BJ (cell line): ENCODE measurements at places on chromosomes 7 and 10. TPM values are rescaled to one million over a fixed set of nuclear protein-coding genes. Genes with fewer than 3 reads are reported as not detected.

DNA sequence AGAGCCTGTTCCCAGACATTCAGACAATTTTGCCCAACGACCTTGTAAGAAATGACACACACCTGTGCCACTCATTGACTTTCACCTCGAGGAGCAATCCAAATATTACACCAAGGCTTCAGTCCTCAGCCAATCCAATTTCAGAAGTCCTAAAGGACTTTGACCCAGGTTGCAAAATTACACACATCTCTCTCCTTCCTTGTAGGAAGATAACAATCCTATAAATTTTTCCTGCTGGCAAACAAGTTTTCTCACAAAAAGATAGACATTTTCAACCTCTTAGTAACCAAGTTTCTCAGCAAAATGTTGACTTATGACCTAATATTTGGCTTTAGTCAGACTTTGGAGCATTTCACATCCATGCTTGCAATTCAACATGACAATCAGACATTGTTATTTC is 745.0 kb downstream of the GRID1 start:
- DNase-seq, result no peak

DNA sequence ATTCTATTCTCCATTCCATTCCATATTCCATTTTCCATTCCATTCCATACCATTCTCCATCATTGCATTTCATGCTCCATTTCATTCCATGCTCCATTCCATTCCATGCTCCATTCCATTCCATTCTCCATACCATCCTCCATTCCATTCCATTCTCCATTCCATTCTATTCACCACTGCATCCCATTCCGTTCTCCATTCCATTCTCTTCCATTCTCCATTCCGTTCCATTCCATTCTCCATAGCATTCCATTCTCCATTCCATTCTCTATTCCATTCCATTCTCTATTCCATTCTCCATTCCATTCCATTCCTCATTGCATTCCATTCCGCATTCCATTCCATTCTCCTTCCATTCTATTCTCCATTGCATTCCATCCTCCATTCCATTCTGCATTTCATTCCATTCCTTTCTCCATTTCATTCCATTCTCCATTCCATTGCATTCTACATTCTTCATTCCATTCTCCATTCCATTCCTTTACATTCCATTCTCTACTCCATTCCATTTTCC is 84.0 kb downstream of the NSUN6 start:
- no peak for DNase-seq

The CHPF2 gene
- 26.1 and 42.6 TPM in 2 replicates for polyA plus RNA-seq

The COBL gene
- not detected in 2 replicates for polyA plus RNA-seq

The UNCX gene
- not detected in 2 replicates for polyA plus RNA-seq

The SLC26A3 gene
- not detected in 2 replicates for polyA plus RNA-seq

DNA sequence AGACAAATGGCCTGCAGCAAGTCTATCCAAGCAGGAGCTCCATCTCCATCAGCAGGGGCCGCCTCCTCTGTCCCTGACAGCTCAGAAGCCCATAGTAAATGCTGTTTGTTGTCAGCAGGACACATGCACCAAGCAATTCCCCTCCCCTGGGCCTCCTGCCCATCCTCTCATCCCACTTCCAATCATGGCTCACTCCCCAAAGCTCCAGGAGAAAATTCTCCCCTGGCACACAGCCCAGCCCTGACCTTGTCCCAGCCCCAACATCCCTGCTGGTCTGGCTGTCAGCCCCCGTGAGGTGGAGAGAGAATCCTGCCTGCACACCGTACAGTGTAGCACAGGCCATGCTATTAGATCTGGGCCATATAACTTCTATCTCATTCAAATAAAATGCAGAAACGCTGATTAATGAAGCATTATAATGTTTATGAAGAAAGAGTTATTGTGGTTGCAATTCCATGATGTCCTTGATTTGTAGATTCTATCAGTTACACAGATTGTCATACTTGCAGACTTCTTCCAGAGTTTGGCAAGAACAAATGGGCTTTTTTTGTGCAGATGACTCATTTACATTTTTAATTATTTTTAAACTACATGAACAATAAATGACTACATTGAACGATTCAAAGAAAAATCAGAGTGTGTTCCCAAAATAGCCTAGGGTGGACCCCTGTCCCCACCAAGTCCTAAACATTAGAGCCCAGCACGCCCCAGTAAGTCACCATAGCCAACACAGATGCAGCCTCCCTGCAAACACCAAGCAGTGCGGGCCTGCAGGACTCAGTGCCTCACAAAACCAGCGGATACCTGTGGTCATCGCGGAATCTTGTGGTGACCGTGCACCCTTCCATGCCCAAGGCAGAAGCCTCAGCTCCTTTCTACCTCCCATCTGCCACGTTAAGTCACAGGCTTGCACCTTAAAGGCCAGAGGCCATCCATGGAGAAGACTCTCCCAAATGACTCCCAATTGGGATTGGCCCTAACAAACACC is 70.1 kb downstream of the COBL start:
- DNase-seq, result no peak
